ENCODE measurements at places on chromosomes 13 and 19.

DNA sequence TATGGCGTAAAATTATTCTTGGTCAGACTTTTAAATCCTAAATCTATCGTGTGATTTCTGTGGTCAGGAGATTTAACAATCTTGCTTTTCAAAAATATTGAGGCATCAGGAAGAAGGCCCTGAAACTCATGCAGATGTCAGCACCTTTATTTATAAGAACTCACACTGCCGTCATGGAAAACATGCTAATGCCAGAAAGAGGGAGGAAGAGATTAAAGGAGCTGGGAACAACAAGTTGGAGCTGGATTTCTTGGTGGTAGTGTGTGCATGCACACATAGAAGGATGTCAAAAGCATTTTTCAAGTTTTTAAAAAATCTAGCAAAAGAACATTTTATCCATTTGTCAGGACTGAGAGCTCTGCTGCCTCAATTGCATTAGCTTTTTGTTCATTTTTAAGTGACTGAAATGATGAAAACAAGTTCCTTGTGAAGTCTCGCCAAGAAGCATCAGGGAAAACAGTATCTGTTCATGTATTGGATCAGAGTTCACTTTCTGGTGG lies 342.5 kb downstream of the SPRY2 start:
- DNase-seq = no peak

DNA sequence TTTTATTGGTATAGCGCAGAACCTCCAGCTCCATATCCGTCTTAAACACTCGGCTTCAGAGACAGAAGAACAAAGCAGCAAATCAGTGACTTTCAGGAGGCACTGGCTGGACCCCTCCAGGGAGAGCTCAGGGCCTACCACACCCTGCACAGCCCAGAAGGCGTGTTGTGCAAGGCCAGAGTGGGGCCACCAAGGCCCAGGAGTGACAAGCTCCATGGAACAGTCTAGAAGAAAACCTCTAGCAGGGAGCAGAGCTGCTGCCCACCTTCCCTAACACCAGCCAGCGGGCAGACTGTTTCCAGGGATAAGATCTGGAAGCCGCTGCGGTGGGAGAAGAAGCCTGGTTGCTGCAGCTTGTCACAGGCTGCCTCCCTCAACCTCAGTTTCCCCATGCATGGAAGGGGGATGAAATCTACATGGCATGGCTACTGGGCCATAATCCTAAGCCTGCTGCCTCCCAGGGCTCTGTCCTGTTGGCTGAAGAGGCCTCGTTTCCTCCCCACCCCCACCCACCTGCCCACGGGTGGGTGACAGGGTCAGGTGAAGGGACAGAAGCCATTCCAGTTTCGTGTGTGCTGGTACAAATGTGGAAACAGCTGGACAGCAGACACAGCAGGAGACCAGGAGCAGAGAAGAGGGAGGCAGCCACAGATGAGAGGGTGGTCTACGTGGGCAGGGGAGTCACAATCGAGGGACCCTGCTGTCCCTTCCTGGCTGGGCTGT lies 57.4 kb downstream of the PEPD start:
- no peak for DNase-seq

DNA sequence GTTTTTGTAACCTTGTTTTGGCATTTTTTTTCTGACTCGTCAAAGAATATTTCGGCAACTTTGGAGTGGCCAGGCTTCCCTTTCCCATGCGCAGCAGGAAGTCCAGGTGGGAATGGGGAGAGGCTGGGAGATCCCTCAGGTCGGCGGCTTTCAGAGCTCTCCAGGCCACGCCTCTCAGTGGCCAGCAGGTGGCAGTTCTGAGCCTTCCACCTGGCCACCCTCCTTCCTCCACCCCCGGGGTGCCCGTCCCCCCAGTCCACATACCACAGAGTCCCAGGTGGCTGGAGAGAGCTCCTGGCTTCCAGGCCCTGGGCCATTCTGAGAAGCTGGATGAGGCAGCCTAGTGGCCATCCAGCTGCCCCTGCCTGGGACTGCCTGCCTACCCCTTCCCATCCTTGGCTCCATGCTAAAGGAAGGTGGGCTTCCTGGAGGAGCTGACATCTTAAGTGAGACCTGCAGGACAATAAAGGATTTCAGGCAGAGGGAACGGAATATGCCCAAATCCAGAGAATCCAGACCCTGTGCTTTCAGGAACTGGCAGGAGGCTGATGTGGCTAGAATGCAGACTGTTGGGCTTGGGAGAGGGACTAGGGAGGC lies 46.3 kb downstream of the CCNE1 start:
- peak; percentile 59 for DNase-seq

GRCh38 chr13:20582026-20582425 lies 15.1 kb downstream of the IFT88 start:
- DNase-seq = no peak

DNA sequence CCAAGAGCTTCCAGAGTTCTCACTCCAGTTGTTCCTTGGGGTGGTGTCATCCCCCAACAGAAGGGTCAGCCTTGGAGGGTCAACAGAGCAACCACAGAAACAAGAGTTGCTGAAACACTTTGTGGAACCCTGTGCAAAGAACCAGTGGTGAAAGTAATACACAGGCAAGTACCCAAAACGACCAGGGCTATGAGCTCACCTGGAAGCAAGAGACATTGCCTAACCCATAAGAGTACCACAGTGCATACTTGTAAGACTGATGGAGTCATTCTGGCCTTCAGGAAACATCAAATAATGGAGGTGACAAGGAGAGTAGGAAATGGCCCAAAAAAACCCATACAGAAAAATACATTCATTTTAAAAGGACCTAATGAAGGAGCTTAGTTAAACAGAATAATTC lies 184.3 kb upstream of the TSC22D1 start:
- DNase-seq = no peak

- DNase-seq = no peak
These were observed 420.9 kb upstream of the NBEA start for GRCh38 chr13:34521171-34521570.

- DNase-seq = no peak
These were observed 181.9 kb downstream of the NDFIP2 start for GRCh38 chr13:79662882-79663281.

DNA sequence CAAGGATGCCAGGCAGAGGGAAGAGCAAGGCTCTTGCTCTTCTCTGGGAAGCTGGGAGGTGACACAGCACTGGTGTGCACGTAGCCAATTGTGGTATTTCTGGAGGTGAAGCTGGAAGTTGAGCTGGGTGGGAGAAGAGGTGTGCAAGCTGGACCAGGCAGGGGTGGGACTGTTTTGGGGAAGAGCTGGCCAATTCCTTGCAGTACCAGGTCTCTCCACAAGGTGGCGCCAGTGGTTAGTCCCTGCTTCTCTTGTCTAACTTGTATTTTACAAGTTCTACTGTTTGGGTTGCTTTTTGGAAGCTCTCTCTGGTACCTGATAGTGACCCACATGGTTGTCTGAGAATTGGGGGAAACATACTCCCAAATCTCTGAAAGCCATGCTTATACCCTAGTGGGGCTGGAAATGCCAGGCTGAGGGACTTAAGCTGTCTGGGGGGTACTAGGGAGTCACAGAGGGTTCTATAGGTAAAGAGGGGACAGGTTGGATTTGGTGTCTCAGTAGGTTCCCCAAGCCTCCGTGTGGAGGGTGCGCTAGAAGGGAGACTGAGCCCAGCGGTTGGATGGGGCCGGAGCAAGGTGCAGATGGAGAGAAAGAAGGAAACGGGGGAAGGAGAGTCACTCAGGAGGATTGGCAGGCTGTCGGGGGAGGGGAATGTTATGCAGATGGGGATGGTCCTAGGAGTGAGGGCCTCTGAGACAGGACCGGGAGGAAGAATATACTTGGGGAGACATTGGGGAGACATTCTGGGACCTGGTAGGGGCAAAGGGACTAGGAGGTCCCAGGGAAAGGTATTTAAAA lies 3.0 kb downstream of the HPN start:
- no peak for DNase-seq

GRCh38 chr19:50358483-50359327 lies 6.7 kb downstream of the NAPSA start:
- peak; percentile 77 for DNase-seq

DNA sequence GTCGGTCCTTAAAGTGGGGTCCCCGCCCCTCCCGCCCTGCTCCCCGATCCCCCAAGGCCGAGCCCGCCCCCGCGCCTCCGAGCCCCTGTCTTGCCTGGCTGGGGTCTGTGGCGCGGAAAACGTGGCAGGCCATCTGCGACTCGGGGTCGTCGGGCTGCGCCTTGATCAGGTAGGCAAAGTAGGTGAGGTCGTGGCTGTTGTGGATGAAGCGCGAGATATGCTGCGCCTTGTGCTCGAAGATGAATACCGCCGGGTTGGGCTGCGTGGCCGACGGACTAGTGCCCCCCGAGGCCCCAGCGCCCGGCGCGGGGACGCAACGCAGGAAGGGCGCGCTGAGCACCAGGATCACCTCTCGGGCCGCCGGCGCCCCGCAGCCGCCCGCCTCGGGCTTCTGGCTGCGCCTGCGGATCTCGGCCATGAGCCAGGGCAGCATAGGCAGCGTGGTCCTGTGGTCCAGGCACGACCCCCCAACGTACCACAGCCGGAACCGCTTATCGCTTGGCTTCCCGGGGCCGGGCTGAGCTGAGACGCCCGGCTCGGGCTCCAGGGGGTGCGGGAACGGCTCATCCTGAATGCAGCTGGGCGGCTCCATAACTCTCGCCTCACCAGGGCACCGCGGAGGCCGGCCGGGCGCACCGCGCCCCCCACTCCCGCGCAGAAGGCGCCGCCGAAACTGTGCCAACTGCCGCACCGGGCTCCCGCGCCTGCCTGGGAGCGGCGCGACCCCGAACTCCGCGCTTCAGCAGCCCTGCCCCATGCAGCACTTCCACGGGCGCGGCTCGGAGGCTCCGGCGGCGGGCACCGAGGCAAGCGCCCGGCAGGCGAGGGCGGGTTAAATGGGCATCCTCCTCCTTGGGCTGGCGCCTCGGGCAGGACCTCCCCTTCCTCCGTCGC lies 546 bp downstream of the TBC1D4 start:
- DNase-seq = peak; percentile 69

DNA sequence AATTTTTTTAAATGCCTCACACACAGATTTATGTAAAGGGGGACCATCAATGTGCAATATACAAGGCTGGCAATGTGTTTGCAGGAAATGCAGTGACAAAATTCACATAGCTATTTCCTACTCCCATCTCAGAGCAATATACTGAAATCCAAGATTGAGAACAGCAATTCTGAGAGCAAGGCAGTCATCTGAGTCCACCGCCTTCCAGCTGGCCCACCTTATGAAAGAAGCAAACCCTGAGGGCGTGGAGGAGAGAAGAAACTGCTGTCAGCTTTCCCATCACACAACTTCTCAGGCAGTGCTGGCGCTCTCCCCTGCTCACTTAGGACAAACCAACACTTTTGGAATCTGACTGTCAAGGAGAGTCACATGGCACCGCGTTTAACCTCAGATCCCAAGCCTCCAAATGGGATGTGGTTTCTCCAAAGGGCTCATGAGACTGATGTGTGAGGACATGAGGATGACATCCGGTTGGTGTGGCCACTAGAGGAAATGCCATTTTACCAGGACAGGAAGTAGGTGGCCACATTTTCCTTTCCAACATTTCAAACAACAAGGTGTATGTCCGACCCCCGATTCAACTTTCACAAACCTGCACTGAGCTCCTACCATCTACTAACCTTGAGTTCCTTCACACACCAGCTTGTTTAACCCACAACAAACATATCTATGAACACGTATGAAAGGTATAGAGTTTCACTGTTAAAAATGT lies 3.7 kb upstream of the DOCK9 start:
- DNase-seq = no peak

GRCh38 chr19:6668691-6669090 lies 1.3 kb downstream of the TNFSF14 start:
- DNase-seq = no peak

GRCh38 chr19:39154629-39155100 lies 29.1 kb downstream of the PAK4 start:
- no peak for DNase-seq

DNA sequence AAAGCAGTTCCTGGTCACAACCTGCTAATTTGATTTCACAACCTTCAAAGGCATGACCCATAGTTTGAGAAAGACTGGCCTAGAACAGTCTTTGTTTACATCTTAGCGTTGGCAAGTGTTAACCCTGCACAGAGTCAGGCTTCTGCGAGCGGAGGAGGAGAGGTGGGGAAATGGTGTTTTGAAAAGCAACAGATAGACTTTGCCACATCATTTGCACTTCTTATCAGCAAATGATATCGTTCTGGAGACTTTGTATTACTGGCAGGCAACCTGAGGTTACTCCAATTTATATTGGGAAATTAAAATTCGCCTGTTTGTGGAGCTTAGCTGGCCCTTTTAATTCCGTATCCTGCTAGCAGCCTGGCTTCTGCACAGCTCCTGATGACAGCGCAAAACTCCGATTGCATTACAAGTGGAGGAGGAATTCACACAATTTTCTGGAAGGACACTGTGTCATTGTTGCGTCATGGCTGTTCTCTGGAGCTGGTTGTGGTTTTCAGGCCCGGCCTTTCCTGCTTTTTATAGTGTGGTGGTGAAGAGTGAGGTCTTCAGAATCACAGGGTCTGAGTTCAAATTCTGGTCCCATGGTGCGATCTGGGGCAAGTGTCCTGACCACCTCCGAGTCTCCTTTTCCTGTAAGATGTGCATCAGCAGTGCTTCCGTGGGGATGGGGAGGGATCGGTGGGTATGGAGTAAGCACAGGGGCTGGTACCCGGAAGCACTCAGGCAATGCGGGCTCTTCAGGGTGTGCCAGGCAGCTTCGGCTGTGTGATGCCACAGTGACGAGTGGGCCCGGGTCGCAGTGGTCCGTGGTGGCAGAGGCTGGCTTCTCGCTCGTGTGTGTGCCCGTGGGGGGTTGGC lies 49.1 kb upstream of the EHD2 start:
- DNase-seq = peak; percentile 95

GRCh38 chr13:28438598-28439334 lies 56.2 kb downstream of the FLT1 start:
- no peak for DNase-seq

- DNase-seq = no peak
These were observed 2.0 kb downstream of the ZNF347 start for GRCh38 chr19:53156850-53157249.

DNA sequence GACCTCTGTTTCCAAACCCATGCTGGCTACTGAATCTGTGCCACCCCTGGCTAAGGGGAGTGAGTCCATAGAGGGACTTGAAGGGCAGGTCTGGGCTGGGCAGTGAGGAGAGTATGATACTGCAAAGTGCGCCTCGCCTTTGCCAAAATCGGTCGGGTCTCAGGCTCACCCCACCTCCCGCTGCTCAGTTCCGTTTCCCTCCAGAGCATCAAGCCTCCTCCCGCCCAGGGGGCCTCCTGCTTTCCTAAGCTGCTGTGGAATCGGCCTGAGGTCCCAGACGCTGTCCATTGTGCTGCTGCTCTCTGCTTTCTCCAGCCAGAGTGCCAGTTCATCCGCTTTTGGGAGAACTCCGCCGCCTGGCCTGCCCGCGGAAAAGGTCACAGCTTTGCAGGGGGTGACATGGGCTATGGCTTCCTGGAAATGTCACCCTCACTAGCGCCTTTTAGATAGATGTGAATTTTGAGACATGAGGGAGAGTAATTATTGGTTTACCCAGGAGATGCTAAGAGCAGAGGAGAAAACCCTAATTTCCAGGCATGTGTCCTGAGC lies 1418.4 kb downstream of the UQCRFS1 start:
- DNase-seq = no peak

- no peak for DNase-seq
These were observed 25.0 kb downstream of the ERCC5 start for GRCh38 chr13:102870677-102871415.

GRCh38 chr13:86810361-86810760 lies 860.8 kb upstream of the SLITRK5 start:
- no peak for DNase-seq

- no peak for DNase-seq
These were observed 15.6 kb upstream of the ATP8B3 start for GRCh38 chr19:1827566-1828278.

GRCh38 chr19:20028611-20029010 lies 10.7 kb downstream of the ZNF682 start:
- DNase-seq = no peak
